ENCODE measurements at places on chromosomes 7 and 10.
A peak's percentile ranks its signal among the peaks of the same experiment; 100 is the strongest.

- no peak for DNase-seq
Measured at GRCh38 chr7:42269161-42269560, 32.2 kb upstream of the GLI3 start.

DNA sequence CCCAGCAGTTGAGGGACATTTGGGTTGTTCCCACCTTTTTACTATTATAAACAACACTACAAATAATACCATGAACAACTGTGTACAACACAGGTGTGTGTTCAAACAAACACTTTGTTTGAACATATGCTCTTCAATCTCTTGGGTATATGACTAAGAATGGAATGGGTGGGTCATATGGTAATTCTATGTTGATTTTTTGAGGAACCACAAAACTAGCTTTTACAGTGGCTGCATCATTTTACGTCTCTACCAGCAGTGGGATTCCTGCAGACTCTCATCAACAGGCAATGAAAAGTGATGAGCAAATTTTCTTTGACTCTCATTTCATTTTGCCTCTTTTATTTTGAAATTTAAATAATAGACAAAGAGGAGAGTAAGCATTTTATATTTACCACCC is 116.9 kb upstream of the KLF14 start:
- no peak for DNase-seq

- DNase-seq = no peak
Measured at GRCh38 chr7:50339990-50340500, 35.5 kb downstream of the IKZF1 start.

DNA sequence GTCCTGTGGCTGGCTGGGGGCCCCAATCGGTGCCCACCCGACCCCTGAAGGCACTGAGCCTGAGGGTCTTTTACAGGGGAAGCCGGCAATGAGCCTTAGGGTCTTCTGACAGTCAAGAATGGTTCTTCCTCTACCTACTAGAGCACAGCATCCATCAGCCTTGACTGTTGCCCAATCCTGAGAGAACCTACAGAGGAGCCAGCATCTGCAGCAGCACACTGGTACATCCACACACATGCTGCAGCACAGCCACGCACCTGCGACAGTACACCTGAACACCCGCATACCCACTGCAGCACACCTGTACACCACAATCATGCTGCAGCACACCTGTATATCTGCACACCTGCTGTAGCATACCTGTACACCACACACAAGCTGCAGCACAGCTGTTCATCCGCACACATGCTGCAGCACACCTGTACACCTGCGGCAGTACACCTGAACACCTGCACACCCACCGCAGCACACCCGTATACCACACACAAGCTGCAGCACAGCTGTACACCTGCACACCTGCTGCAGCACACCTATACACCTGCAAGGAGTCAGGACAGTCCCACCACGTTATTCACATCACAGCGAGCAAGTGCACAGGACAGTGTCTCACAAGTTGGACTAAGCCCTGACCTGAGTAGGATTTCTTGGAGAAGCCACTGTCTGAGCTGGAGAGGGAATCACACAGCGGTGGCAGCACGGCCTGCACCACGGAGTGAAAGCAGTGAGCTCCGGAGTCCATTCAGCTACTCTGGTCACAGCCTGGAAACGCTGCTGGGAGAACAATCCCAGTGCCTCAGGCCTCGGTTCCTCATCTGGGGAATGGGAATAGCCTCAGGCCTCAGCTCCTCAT is 56.4 kb downstream of the VIPR2 start:
- DNase-seq = no peak

DNA sequence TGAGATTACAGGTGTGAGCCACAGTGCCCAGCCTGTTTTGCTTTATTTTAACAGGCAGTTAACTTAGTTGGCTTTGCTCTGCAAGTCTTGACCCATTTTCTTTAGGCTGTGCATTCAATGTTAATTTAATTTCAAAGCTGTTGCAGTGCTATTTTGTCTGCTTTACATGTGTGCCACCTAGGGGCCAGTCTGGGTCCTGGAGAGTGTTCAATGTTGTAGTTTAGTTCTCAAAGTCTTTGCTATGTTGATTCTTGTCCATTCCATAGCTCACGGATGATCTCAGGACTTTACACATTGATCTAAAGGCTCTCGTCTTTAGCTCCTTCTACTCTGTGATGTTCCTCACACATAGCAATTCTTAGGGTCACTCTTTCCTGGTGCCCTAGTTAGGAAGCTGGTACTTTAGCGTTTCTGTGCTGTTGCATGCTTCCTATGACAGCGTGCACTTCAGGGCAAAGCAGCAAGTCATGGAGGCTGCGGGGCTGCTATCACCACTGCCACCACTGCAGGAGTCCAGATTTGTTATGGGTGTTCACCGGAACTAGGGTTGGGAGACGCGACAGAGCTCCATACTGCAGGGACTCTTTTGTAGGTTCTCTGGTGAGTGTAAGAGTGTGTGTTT is 16.4 kb upstream of the ABCA13 start:
- no peak for DNase-seq

DNA sequence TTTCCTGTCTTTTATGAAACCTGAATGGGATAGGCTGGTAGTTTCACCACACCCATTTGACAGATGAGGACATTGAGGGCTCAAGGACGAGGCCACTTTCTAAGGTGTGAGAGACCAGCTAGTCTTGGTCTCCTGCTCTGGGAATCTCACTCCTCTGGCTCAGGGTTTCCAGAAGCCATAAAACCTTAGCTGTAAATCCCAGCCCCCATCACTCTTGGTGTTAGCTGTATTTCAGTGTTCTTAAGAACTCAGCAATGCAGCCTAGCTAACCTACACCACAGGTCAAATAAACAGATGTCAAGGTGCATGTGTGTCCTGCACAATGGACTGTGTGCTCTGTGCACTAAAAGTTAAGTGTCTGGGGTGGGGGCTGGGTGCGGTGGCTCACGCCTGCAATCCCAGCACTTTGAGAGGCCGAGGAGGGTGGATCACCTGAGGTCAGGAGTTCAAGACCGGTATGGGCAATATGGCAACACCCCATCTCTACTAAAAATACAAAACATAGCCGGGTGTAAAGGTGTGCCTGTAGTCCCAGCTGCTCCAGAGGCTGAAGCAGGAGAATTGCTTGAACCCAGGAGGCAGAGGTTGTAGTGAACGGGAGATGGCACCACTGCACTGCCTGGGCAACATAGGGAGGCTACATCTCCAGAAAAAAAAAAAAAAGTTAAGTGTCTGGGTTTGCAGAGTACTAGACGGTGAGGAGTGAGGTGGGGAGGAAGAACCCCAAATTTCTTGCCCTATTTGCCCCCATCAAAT is 567 bp upstream of the EPO start:
- DNase-seq = no peak

DNA sequence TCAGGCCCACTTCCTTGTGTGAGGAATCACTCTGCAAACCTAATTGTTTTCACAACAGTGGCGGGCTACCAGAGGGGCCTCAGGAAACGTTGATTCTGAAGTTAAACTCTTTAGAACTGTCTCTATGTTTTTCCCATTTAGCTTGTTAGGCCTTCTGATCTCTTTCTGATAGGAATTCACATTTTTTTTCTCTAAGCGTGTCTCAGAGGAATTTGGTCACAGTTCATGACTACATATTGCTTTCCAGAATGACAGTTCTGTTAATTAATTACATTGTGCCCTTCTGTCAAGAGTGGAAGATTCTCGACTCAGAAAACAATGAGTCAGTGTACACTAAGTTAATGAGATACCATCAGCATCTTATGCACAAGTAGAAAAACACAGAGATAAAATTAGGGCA is 469.2 kb upstream of the C7orf33 start:
- no peak for DNase-seq

DNA sequence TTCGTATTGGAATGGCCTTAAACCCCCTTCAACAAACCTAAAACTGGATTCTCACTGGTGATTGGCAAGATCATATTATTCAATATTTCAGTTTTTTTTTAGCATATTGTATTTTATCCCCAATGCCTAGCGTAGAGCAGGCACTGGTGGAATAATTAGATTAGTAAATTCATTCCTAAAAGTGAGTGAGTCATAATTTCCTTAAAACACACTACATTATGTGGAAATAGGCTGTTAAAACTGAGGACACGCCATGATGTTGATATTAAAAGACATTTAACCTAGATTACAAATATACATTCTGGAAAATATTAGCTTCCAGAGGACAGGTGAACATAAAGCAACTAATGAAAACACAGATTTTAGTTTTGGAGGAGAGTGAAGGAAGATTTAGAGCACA is 463.9 kb downstream of the PARD3 start:
- no peak for DNase-seq

DNA sequence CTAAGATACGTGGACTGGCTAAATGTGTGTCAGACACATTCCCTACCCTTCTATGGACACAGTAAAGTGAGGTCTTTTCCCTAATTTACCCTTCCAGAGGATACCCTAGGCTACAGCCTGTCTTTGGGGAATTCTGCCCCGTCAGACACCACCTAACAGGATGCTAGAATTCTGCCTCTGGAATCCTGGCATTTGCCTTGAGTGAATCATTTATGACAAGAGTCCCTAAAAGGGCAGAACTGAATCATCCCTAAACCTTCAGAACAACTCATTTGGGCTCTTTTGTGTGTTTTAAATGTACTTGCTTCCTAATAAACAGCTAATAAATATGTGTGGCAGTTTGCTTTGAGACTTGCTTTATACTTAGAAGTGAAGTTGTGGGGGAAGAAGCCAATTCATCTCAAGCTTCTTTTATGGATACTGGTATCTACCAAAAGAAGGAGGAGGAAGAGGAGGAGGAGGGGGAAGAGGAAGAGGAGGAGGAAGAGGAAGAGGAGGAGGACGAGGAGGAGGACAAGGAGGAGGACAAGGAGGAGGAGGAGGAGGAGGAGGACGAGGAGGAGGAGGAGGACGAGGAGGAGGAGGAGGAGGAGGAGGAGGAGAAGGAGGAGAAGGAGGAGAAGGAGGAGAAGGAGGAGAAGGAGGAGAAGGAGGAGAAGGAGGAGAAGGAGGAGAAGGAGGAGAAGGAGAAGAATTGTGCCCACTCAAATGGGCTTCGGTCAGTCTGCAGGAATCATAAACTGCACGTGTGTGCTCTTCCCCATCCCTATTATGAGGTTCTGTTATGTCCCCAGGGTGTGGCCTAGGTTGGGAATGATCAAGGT is 27.1 kb downstream of the PARP12 start:
- peak; percentile 45 for DNase-seq

- no peak for DNase-seq
Measured at GRCh38 chr7:3960050-3960763, 659.2 kb downstream of the SDK1 start.

- DNase-seq = peak; percentile 11
Measured at GRCh38 chr7:108486291-108486966, 30.2 kb upstream of the NRCAM start.

GRCh38 chr7:137360087-137360679 is 16.6 kb upstream of the PTN start:
- DNase-seq = no peak

DNA sequence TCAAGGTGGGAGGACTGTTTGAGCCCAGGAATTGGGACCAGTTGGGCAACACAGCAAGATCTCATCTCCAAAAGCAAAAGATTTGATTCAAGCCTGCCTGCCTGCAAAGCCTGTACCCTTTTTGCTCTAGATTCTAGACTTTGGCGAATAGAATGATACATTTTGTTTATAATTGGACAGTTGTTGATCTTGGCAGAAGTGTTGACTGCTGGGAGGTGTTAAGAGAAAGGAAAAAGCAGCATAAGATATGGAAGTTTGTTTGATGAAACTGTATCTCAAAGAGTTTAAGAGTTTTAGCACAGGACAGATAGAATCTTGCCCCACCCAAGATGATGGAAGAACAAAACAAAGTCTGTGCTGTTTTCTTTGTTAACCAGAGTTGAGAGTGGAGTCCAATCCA is 224.1 kb downstream of the AUTS2 start:
- no peak for DNase-seq

GRCh38 chr7:116571037-116571436 is 46.2 kb downstream of the CAV1 start:
- peak; percentile 70 for DNase-seq

DNA sequence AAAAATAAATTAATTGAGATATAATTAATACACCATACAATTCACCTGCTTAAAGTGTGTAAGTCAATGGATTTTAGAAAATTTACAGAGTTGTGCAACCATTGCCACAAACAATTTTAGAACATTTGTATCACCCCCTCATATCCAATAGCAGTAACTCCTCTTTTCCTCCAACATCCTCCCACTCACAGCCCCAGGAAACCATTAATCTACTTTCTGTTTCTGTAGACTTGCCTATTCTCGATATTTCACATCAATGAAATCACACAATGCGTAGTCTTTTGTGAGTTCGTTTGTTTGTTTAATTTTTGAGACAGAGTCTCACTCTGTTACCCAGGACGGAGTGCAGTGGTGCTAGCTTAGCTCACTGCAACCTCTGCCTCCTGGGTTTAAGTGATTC is 13.7 kb upstream of the HERC4 start:
- DNase-seq = no peak

GRCh38 chr7:155380976-155381851 is 76.7 kb upstream of the EN2 start:
- DNase-seq = no peak

GRCh38 chr7:76179686-76180085 is 22.0 kb upstream of the SRRM3 start:
- DNase-seq = no peak

DNA sequence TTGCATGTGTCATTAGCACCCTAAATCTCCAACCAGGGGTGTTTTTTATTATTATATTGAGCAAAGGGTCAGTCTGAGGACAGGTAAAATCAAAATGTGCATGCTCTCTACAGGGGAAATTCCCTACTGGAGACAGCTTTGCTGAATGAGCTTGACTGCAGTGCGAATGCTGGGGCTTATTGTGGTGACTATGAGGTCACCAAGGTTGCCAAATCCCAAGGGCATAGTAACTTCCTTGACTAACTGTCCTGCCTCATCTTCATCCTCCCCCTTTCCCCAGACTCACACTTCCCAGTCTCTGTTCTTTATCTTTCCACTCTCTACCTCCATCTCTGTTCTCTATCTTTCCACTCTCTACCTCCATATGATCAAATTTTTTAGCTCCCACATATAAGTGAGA is 22.9 kb upstream of the AOC1 start:
- DNase-seq = no peak

DNA sequence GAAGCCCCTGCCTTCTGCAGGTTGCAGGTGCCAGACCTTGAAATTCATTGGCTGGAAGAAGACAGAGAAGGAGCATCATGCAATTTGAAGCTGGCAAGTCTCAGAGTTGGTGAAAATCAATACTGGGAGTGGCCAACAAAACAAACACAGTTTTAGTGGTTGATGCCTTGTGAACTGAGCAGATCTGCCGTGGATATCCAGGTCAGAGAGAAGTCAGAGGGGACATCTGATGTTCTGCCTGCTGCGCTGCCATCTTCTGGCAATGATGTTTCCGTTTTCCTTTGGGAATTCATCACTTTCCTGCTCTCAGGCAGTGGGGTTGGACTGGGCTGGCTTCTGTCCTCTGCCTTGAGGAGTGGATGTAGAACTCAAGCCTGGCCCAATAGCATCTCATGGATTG is 132.0 kb downstream of the RPS24 start:
- DNase-seq = no peak

DNA sequence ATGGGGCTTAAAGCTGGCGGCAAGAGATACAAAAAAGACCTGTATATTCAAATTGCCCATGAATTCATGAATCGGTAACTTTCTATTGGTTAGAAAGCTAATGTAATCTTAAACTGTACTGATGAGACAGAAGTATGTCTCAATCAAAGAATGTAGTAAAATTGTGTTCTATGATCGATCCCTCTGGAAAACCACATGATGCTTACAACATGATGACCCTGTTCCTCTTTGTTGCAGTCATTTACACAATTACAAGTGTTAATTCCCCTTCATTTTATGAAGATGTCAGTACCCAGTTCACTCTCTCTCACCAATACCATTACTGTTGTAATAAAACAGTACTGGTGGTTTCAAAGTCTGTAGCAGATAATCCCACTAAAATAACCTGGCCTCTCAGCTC is 10.1 kb downstream of the KIF5B start:
- no peak for DNase-seq
